Fibroblast of skin of scalp (primary cell): ENCODE measurements at places on chromosomes 3 and 15.

DNA sequence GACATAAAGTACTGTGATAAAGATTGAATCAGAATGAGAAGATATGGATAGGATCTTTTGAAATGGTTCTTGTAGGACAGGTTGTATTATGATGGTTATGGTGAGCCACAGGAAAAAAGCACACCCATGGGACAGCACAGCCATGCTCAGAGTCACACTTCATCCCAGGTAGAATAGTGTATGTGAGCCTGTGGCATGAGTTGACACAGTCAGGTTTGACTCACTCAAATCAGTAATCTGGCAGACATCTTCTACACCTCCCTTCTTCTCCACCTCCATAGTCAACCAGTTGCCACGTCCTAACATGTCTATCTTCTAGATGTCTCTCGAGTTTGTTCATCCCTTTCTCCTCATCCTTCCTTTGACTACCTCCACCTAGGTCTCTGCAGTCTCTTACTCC, 176.0 kb downstream of the RBMS3 start:
- DNase-seq, result no peak

GRCh38 chr3:171850960-171851659, 8.0 kb downstream of the TMEM212 start:
- no peak for DNase-seq

GRCh38 chr3:1103525-1103924, 10.7 kb downstream of the CNTN6 start:
- DNase-seq, result peak; percentile 27

DNA sequence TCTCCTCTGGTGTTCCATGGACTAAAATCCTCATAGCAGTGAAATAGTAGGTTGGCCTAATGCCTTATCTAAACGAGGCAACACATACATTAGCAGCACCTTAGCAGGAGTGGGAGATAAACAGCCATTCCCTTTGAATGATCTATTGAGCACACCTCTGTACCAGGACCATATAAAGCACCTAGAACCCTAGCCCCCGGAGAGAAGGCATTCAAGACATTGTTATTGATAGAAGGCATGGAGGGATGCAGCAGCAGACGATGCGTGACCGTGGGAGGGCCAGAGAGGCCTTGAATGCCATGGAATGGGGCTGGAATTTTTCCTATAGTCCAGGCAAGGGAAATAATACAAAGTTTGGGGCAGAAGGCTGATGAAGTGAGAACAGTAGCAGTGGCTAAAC, 6.6 kb upstream of the SEMA5B start:
- no peak for DNase-seq

DNA sequence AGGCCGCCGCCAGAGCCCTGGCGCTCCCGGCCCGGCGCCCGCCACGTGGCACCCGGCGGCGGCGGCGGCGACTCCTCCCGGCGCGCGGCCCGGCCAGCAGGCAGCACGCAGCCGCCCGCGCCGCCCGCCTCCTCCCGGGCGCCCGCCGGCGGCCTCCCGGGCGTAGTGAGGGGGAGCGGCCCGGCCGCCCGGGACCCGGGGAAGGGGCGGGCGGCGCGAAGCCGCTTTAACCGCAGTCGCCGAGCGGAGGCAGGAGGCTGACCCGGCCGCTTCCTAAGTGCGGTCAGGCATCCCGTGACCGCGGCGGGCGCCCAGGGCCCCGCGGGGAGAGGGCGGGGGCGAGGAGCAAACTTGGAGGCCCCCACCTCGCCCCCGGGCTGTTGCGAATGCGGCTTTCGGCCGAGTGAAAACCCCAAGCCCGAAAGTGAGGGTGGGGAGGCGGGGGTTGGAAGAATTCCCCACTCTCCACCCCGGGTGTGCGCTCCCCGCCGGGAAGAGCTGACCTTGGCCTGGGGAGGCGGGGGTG, 1.7 kb upstream of the HES1 start:
- DNase-seq, result no peak

- DNase-seq, result peak; percentile 88
Observed at GRCh38 chr15:44712346-44713005, 1.2 kb downstream of the B2M start.

- no peak for DNase-seq
Observed at GRCh38 chr15:92819278-92820235, 80.6 kb upstream of the CHD2 start.

- no peak for DNase-seq
Observed at GRCh38 chr3:129432036-129432435, 3.6 kb upstream of the EFCAB12 start.

DNA sequence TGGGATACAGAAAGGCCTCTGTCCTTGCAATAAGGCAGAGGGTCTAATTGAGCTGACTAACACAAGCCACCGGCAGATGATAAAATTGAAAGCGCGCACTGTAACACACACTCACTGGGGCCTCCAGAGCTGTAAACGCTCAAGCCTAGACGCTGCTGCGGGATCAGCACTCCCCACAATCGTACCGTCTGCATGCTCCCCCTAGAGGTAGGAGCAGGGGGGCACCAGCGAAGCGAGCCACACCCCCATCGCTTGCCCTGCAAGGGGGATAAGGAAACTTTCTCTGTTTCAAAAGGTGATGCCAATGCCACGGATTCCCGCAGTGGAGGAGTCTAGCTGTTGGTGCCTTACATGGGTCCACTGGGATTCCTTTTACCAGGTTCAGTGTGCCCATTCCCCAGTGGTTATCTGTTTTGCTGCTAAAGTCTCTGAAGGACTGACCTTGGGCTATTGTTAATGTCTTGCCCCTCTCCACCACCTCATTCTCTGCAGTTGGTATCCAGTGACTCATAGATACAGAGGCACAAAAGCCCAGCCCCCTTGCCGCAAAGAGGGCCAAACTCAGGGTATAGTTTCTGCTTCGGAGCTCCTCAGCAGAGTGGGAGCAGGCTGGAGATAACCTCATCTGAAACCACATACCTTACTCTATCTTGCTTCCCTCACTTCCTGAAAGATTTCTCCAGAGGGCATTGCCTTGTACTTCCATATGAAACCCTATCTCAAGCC, 139.3 kb upstream of the KBTBD8 start:
- DNase-seq, result no peak

DNA sequence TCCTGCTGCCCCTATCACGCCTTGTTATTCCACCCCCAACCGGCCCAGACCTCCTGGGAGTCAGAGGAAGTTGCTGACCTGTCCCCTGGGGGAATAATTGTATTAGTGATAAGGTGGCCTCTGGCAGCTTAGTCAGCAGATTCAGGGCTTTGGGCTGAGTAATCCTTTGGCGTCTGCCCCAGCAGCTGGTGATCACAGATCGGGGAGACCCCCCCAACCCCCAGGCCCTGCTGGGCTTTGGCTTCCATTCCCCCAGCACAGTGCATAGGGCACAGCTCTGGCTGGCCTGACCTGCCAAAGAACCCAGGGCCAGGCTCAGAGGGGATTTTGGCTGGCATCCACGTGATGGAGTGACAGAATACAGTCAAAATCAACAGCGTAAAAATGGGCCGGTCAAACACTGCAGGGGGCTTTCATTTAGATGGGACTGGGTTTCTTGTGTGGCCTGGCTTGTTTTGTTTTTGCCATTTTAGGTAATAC, 3.9 kb upstream of the NR2E3 start:
- DNase-seq, result peak; percentile 47

GRCh38 chr3:30810625-30811024, 83.8 kb downstream of the GADL1 start:
- DNase-seq, result no peak

GRCh38 chr15:66193066-66193465, 60.5 kb downstream of the MEGF11 start:
- DNase-seq, result no peak

DNA sequence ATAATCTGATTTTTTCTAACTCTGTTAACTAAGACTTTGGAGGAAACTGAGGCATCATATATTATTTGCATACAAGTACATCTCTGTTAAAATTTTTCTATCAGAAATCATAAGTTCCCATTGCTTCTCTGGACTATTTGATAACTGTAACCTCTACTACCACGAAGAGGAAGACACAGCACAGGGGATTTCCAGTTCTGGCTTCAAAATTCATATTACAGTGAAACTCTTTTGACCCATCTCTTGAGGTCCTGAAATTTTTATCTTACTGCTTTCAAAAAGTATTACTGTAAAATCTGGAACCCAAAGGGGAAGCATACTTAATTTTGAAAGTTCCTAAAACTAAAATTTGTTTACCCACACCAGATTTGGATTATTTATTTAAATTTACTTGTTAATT, 4.2 kb downstream of the PLSCR1 start:
- DNase-seq, result no peak

GRCh38 chr3:116474032-116474780, 28.9 kb upstream of the LSAMP start:
- DNase-seq, result no peak

DNA sequence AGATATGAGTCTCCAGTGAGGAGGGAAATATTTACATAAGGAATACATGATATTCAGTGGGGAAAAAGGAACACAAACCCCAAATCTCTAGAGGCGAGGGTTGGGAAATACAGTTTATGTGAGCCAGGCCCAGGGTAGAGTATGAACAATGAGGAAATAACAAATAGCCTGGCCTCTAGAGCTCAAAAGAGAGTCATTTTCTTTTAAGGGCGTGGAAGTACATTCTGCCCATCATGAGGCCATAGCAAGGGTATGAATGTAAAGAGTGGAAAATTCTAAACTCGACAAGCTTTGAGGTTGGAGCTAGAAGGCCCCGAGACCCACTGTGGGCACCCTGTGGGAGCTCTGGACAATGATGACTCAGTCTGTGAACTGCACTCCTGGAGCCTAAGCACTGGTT, 27.8 kb upstream of the IGF2BP2 start:
- peak; percentile 76 for DNase-seq

DNA sequence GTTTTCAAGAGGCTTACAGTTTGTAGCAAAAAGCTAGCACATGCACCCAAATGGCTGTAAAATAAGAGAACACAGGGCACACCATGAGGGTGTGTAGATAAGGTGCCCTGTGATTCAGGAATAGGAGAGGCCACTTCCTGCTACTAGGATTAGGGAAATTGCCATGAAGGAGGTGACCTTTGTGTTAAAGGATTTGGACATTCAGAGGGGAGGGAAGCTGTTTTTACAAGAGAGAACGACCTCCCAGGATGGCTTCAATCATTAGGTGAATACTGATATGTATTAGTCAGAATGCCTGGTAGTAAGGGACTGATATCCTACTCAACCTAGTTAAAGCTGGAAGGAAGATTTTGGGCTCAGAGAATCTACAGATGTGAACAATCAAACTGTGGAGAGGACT, 35.7 kb upstream of the ABHD17C start:
- no peak for DNase-seq

DNA sequence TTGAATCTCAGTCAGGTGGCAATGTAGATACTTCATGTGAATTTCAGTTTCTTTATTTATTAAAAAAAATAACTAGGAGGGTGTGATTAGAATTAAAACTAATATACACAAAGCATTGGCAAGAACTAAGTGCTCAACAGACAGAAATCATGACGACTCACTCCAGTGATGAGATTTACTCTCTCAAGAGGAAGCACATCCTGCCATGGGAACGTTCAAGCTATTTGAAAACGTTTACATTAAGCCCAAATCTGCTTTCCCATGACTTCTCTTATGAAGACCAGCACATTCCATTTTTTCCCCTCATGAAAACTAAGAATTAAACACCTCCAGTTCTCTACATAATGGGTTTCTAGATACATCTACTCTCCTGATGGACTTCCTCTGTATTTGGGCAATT, 8.5 kb downstream of the WDR53 start:
- DNase-seq, result peak; percentile 8

- peak; percentile 21 for DNase-seq
Observed at GRCh38 chr15:77836121-77836692, 203.5 kb upstream of the LINGO1 start.

GRCh38 chr3:17087509-17087908, 202.8 kb downstream of the PLCL2 start:
- no peak for DNase-seq

- no peak for DNase-seq
Observed at GRCh38 chr3:114428044-114428595, 134.3 kb downstream of the TIGIT start.

DNA sequence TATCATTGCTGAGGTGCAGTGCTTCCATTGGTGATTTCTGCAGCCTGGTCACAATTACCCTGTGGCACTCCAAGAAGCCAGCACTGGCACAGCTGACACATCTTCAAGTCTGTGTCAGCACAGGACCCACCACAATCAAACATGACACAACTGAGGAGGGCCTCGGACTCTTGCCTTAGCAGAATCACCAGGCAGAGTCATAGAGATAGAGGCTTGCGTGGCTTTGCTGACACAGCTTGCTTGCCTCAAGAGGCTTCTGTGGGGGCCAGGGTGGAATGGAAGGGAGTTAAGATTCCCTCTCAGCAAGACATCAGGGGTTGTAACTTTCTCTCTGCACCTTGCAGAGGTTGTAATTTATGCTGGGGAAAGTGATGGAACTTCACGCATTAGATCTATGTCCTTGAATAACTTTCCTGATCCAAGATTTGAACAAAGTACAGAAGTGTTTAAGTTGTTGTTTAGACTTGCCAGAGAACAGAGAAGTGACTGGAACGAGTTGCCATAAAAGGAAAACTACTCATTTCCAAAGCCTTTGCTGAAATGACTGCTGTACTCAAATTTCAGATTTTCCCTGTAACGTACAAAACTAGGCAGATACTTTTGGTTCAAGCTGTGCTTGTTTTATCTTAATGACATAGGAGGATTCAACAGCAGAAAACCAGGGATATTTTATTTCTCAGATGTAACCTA, 170.7 kb downstream of the DIPK2A start:
- DNase-seq, result peak; percentile 40

DNA sequence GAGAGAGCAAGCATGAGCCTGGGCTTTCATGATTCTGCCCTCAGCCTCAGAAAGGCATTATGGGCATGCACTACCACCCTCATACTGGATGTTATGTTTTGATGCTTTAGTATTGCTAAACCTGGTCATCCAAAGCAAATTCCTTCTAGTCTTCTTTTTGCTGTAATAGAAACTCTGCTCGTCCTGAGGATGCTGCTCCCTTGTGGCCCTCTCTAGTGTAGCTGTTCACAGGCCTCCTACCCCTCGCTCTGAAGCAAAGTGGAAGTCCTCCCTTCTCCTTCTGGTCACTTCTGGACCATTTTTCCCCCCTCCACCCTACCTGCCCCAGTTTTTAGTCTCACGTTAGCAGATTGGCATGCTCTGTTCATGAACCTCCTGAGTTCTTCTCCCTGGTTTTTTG, 22.9 kb upstream of the CCNL1 start:
- no peak for DNase-seq

GRCh38 chr3:40504636-40505430, 1.0 kb upstream of the ZNF620 start:
- DNase-seq, result peak; percentile 93

DNA sequence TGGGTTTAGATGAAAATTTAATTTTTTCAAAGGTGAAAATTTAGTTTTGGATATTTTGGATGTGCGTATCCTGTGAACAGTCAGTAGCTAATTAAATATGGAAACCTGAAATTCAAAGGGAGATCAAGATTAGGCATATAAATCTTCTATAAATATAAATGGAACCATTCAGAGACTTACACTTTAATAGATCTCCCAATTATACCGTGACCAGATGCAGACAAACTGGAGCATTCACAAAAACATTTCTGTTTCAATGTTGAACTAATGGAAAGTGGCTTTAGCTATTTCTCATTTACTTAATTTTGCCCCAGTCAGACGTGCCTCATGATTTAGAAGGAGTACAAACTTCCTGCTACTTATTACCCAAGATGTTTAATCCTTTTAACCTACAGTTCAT, 29.1 kb upstream of the POU1F1 start:
- no peak for DNase-seq
